NCI-H2227 treated with DMSO at 0.1 percent for 48 hours (cell line): ENCODE measurements at places on chromosomes 13 and 19.

DNA sequence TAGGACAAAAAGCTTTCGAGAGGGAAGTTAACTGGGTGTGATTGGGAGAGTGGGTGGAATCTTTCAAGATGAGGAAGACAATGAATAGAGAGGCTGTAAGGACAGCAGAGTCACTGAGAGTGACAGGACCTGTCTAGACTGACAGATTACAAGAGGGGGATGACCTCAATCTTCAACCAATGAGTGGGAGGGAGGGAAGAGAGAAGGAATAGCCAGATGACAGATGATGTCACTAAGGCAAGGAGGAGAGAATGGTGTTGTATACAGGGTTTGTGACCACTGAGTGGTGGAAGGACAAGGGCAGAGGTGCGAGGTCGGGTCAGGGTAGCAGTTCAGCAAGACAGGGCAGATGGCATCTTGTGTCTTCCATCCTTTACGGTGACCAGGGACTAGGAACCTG lies 5.8 kb upstream of the ILF3 start:
- DNase-seq, result no peak

DNA sequence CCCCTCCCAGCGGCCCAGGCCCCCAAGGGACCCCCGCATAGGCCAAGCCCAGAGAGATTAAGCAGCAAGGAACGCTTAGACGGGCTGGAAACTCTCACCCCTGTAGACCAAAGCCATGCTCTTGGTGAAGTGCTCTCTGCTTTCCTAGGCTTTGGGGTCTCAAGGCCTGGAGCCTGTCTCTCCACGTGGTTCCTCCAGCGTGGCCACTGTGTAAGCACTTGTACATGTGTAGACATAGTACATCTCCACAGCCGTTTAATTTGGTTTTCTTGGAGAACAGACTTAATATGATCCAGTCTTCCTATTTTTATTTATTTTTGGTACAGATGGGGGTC lies 1.1 kb downstream of the NUDT19 start:
- peak; percentile 65 for DNase-seq

DNA sequence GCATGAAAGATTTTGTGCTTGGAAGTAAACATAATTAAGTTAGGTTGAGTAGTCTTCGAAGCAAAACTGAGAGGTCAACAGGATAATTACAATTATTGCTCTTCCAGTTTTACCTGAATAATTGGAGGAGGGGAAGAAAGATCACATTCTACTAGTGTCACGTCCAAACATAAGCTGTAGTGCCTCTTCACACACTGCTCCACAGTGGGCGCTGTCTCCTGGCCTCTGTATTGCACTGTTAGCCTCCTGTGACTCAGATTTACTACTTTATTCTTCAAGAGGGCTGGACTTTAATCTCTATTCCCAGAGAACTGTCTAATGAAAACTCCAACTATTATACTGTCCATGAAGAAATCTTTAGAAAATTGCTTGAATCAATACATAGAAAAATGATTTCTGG lies 62.9 kb downstream of the TRPC4 start:
- DNase-seq, result no peak

GRCh38 chr13:19056355-19056880 lies 125.2 kb downstream of the TUBA3C start:
- no peak for DNase-seq

GRCh38 chr13:28100150-28101121 lies at the start of gene FLT3:
FLT3 (minus strand) TSS chr13:28100576; CDS start chr13:28100510, 66 bp downstream.
- DNase-seq, result no peak

DNA sequence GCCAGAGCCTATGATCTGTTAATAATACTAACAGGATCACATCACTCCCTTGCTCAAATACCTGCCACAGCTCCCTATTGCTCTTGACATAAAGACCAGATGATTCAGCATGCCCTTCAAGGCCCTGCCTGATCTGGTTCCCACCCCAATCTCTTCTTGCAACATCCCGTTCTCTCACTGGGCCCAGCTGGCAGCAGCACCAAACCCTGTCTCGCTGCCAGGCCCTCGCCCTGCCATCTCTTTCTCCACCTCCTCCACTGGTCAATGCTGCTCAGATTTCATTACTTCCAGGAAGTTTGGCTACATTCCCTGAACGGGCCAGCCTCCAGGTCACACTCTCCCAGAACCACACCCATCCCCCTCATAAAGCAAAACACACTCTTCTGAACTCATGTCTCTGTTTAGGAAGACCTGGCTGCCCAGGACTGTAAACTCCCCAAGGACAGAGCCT lies 8.6 kb upstream of the BCAT2 start:
- no peak for DNase-seq

DNA sequence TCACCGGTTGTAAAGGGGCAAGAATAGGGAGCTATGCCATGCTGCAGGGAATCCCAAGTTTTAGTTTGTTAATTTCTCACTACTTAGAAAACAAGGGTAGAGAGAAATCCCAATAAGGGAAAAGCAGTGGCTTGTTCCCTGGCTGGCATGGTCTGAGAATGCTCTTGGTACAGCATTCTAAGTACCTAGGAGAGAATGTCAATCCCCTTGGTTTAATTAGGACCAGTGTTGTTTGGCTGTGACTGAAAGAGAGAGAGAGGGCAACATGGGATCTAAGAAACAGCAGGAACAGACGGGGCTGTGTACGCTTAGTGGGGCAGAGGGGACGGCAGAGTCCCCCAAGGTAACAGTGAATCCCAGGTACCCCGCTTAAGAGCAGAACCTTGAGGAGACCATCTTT lies 228.8 kb downstream of the PCDH9 start:
- no peak for DNase-seq
